ENCODE measurements at places on chromosomes 6 and 20.

GRCh38 chr6:48505621-48506020 is 394.6 kb upstream of the PTCHD4 start:
- DNase-seq, result no peak

- DNase-seq, result no peak
These were observed 17.5 kb downstream of the ADA start for GRCh38 chr20:44633872-44634600.

DNA sequence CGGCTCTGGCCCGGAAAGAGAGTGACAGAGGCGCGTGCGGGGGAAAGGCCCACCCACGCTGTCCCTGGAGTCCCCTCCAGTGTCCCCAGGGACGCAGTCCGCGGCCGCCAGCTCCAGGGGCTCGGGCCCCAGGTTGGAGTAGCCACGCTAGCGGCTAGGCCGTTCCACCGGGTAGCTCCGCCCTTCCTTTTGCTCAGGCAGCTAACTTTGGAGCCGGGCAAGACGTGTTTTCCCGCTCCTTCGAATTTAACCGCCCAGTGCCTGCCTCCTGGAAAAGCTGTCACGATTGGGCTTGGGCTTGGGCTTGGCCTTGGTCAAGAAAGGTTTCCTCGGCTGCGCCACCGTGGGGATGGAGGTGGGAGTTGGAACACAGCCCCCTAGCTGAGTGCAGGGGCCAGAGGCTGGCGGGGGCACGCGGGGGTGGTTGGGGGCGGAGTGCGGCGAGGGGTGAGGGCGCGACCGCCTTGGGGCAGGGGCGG is 4.7 kb downstream of the LINC00237 start:
- DNase-seq, result no peak

- no peak for DNase-seq
These were observed 92.6 kb downstream of the RNGTT start for GRCh38 chr6:88870717-88871330.

GRCh38 chr20:50434653-50435396 is 75.4 kb upstream of the PTPN1 start:
- no peak for DNase-seq

DNA sequence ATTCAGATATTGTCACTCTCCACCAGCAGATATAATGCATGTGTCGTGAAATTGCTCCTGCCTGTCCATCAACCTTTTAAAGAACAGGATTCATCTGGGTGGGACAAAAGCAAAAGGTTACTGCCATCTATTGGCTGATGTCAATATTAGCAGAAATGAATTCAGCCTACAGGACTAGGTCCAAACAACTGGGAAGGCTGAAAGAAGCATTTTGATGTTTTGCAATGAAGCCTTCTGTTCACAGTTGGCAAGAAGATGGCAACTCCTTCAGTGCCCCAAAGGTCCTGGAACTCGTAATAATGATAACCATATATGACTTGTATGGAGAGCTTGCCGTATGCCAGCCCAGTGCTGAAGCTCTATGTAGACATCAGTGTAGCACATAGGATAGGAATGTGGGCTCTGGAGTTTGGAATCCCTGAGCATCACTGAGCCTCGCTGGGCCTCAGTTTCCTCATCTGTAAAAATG is 7.5 kb downstream of the BCAS1 start:
- DNase-seq, result no peak

DNA sequence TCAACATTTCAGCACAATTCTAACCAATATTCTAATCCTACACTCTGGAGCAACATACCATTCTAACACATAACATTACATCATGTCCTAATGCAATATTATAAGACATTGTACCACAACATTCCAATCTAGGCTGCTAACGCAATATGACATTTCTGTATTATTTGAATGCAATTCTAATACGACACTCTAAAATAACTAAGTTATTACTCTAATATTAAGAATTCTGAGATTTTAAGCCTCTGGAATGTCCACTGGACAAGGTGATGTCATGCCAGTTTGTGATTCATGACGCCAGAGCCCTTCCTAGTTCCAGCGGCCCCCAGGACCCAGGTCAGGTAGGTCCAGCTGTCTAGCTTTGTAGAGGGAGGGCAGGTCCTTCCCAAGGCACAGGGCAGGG is 69.7 kb upstream of the SIRPA start:
- no peak for DNase-seq

DNA sequence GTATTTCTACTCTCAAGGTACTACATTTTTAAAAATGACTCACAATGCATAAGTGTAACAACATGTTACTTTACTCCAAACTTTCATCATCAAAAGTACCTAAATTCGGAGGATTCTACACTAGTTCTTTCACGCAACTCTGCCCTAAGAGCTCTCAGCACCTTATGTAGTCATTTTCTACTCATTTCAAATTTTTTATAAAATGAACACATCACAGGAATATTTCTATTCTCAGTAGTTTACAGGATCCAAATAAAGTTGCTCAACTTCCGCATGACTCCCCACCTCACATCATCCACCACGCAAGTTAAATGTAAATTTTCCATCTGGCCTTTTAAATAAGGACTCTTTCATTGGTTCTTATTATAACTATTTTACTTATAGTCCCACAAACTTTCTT is 344.9 kb upstream of the MANEA start:
- no peak for DNase-seq

All from keratinocyte (primary cell).